Activated CD4-positive, alpha-beta T cell treated with anti-CD3 and anti-CD28 coated beads for 36 hours (primary cell): ENCODE measurements at places on chromosomes 16 and 17. TPM values are rescaled to one million over a fixed set of nuclear protein-coding genes. Genes with fewer than 3 reads are reported as not detected.

ANKRD13B gene
- 17.3 TPM for total RNA-seq

HS3ST2 gene
- not detected for total RNA-seq

DNA sequence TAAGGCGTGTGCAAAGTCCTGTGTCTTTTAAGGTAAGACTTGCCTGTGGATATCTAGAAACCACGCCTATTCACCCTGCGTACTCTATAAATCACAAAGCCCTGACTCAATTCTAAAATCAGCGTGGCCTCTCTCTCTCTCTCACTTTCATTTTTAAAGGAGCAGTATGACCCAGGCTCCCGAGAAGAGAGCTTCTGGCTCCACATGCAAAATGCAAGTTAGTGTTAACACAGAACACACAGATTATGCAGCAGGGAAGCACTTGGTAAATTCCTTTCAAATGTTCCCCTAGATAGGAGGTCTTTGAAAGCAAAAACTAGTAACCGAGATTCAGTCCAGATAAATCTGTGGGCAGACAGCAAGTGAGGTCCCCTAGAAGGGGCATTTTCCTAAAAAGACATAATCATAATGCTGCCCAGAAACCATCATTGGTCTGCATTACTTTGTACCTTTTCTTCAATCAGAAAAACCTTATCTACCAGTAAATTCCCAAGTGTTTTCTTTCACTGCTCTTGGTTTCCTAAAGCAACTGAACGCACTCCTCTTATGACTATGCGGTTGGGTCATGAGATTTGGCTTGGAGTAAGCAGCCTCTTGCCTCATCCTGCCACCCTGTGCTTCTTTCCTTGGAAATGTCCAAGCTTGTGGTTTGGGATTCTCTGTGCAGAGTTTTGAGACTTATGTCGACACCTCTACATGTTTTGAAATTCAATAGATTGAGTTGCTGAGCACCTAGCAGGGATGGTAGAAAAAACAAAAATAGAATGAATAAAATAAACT is 31.7 kb upstream of the KCNJ2 start:
- DNase-seq, result peak; percentile 59

DNA sequence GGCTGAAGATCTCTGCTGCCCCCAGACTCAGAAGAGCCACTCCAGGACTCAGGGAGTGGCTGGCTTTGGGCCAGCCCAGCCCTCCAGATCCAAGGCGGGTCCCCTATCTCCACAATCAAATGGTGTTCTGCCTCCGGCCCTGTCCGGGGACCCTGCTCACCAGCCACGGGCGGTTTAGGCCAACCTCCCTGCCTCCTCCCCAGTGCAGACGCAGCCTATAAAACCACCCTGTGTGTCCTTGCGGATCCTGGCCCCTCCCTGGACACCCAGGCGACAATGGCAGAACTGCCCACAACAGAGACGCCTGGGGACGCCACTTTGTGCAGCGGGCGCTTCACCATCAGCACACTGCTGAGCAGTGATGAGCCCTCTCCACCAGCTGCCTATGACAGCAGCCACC is at the start of gene SLC12A3:
Gene SLC12A3, plus strand, starts transcription at position 248 of the 400 bp plus-strand sequence. Its CDS starts 29 bp downstream, at position 277.
- no peak for DNase-seq

DNA sequence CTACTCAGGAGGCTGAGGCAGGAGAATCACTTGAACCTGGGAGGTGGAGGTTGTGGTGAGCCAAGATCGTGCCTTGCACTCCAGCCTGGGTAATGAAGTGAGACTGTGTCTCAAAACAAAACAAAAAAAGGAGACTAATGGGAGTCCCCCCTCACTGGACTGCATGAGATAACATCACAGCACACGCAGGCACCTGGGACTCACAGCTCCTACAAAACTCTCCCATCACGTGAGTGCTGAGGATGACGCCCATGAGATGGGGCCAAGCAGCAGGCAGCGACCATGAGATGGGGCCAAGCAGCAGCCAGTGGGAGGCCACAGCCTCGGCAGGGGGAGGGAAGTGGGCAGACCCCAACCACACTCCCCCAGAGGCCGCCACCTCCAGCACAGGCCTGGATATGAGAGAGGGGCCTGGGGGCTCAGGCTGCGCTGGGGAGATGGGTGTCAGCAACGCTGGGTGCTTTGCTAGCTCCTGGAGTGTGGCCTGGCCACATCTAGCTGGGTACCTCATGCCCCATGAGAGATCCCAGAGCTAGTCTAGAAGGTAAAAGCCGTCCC is 15.4 kb downstream of the DNAAF8 start:
- no peak for DNase-seq

DNA sequence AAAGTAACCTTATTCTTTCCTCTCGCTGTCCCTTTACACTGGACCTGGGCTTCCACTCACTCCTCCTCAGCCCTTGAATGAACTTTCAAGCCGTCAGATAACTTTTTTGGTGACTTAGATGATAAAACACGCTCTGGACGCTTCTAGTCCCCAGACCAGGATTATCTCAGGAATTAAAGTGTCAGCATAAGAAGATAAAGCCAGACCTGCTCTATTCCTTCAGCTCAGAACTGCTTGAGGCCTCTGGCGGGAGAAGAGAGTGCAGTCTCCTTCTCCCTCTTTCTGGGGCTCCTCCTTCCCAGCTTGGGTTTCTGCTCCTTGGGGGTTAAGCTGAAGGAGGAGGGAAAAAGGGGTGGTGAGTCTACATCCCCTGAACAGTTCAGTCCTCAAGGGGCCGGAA is 6.6 kb downstream of the LPO start:
- DNase-seq, result no peak

GRCh38 chr16:89320782-89321501 is 103.4 kb downstream of the ZNF778 start:
- no peak for DNase-seq
